ENCODE measurements at places on chromosomes 2 and 18.

DNA sequence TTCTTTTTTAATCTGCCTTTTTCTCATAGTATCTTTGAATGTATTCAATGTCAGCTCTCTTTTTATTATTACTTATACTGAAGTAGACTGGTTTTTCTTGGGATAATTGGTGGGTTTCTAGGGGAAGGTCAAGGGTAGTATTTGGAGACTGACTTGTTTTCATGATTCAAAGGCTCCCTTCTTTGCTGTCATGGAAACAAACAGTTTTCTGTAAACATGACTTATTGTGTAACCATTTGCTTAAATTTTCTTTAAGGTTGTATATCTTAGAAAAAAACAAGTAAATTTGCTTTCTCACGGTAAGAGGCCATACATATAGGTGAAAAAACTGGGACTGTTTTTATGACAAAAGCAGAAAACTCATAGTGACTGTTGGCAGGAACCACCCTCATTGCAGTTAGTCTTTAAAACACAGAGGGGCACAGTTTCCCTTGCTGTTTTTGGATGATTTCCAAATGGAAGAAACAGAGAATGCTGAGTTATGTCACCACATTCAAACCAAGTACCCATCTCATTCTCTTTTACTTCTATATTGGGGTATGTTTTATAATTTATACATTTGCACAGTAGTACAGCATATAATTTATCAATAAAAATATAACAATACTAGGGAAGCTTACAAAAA, 5.8 kb upstream of the RDH14 start:
- no peak for DNase-seq

- no peak for DNase-seq
Observed at GRCh38 chr18:36114251-36114650, 14.9 kb downstream of the SLC39A6 start.

GRCh38 chr2:69798290-69798908, 31.1 kb upstream of the GMCL1 start:
- DNase-seq: no peak

- no peak for DNase-seq
Observed at GRCh38 chr18:49819823-49820671, 6.7 kb upstream of the ACAA2 start.

- no peak for DNase-seq
Observed at GRCh38 chr2:64860276-64860885, 128.8 kb upstream of the SLC1A4 start.

- no peak for DNase-seq
Observed at GRCh38 chr2:24672589-24672988, 120.6 kb downstream of the PTRHD1 start.

DNA sequence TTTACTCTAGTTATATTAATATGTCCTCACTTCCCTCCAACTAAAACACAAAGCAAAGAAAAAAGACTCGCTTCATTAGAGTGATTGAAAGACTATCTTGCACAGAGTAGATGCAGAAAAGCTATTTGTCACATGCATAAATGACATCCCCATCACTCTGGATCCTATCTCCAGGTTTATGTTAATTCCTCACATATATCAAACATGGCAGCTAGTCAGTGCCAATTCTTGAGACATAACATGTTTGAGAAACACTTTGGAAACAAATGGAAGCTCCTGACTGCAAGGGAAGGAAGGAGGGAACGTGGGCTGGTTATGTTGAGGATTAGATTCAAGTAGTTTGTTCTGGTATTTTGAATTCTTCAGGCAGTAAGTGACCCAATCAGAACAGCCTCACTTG, 89.8 kb upstream of the BCL2L11 start:
- no peak for DNase-seq

DNA sequence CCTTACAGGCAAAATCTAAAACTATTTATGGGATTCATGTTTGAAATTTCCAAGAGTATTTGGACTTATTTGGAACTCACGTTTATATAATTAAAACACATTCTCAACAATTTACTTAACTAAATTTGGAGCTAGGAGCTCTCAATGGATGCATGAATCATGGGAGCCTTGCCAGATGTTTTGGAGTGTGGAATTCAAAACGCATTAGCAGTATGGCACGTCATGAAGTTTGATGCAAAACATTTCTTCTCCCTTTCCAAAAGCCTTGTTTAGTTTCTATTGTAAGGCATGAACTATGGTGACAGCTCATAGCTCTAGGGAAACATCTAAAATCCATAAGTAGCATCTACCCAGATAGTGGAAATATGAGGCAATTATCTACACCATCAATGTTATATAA, 701.6 kb downstream of the SATB2 start:
- DNase-seq: no peak

GRCh38 chr2:78907089-78907488, 118.4 kb upstream of the REG3G start:
- no peak for DNase-seq

GRCh38 chr2:28035163-28035690, 144.7 kb downstream of the BABAM2 start:
- DNase-seq: no peak

DNA sequence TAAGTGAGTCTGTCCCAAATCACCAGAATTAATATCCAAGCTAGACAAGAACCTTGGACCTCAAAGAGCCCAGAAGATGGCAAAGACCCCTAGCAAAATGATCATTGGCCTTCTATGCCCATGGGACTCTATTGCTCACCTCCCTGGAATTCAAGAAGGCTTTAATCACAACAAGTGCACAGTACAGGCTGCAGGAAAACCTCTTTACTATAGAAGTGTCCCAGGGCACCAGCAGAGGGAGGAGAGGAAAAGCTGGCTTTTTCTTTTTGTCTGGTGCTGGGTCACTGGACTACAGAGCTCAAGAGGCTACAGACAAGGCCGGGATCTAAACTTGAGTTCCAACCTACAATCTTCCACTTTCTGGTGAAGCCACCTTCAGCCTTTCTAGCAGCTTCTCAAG, 88.3 kb upstream of the PPP1CB start:
- DNase-seq: no peak

DNA sequence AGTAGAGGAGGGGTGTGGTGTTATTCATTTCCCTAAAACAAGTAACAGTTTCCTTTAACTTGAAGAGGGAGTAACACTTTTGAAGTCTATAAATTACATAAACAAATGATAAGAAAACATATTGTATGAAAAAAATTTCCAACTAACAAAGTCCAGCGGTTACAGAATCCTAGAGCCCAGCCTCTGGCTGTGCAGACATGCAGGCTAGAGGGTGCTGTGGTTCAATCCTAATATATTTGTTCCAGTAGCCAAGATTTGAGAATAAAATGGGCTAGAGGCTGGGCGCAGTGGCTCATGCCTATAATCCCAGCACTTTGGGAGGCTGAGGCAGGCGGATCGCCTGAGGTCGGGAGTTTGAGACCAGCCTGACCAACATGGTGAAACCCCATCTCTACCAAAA, 56.9 kb downstream of the WDR75 start:
- no peak for DNase-seq

GRCh38 chr18:54280220-54280569, 10.9 kb downstream of the POLI start:
- no peak for DNase-seq

DNA sequence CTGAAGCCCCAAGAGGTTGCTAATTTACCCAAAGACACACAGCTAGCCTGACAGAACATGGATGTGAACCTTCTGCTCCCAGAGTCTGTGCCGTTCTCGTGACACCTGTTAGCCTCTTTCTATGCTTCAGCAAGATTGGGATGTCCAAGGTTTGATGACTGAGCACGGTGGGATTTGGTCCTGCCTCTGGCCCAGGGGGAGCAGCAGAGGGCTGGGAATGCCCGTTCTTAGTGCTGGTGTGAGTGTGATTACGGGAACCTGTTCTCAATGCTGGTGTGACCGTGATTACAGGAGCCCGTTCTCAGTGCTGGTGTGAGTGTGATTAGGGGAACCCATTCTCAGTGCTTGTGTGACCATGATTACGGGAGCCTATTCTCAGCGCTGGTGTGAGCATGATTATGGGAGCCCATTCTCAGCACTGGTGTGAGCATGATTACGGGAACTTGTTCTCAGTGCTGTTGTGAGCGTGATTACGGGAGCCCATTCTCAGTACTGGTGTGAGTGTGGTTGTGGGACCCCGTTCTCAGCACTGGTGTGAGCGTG, 67.3 kb upstream of the SNTG2 start:
- no peak for DNase-seq

DNA sequence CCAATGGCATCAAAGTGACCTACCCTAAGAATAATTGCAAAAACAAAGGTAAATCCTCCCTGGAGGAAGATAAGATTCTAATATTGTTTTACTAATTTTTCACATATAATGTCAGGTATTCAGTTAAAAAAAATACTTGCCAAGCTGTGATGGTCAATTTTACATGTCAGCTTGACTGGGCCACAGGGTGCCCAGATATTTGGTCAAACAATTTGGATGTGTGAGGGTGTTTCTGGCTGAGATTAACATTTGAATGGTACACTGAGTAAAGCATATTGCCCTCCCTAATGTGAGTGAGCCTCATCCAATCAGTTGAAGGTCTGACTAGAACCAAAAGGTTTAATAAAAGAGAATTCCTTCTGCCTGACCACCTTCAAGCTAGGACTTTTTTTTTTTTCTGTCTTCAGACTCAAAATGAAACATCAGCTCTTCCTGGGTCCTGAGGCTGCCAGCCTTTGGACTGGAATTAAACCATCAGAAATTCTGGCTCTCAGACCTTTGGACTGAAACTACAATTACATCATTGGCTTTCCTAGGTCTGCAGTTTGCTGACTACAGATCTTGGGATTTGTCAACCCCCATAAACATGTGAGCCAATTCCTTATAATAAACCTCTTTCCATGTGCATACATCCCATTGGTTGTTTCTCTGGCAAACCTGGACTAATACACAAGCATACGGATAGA, 65.4 kb downstream of the LDAH start:
- DNase-seq: no peak

GRCh38 chr2:43455731-43456642, 139.9 kb downstream of the THADA start:
- DNase-seq: no peak

- no peak for DNase-seq
Observed at GRCh38 chr2:130352237-130352636, 3.6 kb upstream of the PTPN18 start.

DNA sequence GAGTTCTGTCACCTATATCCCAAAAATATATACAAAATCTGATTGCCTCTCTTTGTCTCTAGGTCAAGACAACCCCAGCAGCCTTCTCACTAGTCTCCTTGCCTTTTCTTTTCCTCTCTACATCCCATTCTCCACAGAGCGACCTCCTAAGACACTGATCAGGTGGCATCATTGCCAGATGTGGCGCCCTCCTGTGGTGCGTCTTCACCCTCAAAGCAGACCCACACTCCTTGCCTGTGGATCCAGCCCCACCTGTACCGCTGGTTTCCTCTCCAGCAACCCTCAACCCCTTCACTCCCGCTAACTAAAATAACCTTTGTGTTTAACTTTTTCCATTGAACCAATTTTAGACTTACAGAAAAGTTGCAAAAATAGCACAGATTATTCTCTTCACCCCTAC, 273.3 kb downstream of the GLI2 start:
- no peak for DNase-seq

DNA sequence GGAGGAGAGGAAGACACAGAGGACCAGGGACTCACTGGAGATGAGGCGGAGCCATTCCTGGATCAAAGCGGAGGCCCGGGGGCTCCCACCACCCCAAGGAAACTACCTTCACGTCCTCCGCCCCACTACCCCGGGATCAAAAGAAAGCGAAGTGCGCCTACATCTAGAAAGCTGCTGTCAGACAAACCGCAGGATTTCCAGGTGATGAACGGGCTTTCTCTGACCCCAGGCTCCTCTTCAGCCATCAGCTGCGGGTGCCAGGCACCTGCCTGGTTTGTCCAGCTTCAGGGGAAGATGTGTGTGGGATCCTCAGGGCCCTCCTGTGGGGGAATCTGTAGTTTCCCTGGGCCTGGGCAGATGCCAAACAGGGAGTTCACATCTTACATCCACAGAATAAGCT, 60.4 kb downstream of the DYSF start:
- no peak for DNase-seq

- DNase-seq: no peak
Observed at GRCh38 chr2:188721784-188722183, 252.4 kb upstream of the COL3A1 start.

DNA sequence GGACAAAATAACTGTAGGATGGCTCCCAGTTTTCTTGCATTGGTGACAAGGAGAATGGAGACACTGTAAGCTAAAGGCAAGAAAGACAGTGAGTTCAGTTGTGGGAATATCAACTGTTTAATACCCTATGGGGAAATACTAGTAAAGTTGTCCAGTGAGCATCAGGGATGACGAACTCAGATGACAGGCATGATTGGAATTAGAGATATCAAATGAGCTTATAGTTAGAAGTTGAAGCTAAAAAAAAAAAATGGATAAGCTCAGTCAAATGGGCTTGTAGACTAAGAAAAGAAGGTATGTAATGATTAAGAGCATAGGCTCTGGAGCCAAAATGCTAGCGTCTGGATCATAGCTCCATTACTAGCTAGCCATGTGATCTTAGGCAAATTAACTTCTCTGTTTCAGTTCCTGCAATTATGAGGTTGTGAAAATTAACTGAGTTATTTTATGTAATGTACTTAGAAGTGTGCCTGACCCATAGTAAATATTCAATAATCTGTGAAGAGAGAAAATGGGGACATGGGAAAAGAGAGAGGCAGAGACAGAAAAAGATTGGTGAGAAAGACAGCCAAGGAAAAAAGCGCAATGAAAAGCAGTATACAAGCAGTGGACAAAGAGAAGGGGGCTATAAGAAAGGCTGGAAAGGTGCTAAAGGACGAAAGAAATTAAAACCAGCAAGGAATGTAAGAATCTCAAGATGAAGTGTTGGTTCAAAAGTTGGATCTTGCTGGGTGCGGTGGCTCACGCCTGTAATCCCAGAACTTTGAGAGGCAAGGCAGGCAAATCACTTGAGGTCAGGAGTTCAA, 95.7 kb upstream of the SLC39A10 start:
- DNase-seq: no peak

GRCh38 chr18:6938003-6938402, 179.6 kb downstream of the LAMA1 start:
- no peak for DNase-seq

GRCh38 chr2:190159453-190159852, 96.9 kb upstream of the MSTN start:
- no peak for DNase-seq

All from activated CD8-positive, alpha-beta memory T cell treated with anti-CD3 and anti-CD28 coated beads for 1 hour (primary cell).